ENCODE measurements at places on chromosomes 7 and 10. TPM values are rescaled to one million over a fixed set of nuclear protein-coding genes. Genes with fewer than 3 reads are reported as not detected.
A peak's percentile ranks its signal among the peaks of the same experiment; 100 is the strongest.

Gene FEZF1
- not detected for total RNA-seq

DNA sequence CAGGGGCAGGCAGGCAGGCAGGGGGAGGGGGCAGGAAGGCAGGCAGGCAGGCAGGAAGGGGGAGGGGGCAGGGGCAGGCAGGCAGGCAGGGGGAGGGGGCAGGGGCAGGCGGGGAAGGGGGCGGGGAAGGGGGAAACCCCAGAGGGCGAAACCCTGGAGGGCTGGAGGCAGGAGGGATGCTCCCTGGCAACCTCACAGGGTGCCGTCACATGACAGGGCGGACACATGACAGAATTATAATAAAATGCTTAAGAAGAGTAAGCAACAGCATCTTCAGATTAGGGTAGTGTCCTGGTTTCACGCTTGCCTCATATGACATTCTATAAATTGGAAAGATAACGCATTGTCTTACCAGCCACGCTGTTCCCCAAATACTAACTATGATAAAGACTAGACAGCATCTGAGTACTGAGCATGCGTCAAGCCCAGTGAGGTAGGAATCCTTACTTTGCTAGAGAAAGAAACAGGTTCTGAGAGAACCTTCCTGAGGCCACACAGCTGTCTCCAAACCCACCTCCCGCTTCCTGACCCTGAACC is 131.6 kb downstream of the DIP2C start:
- peaks cover 17% of the 10 kb centered on the region for H3K27me3 ChIP-seq
- DNase-seq: no peak
- H3K4me3 ChIP-seq: no peak overlapping the region
- H3K36me3 ChIP-seq: no peaks in the 10 kb centered on the region

DNA sequence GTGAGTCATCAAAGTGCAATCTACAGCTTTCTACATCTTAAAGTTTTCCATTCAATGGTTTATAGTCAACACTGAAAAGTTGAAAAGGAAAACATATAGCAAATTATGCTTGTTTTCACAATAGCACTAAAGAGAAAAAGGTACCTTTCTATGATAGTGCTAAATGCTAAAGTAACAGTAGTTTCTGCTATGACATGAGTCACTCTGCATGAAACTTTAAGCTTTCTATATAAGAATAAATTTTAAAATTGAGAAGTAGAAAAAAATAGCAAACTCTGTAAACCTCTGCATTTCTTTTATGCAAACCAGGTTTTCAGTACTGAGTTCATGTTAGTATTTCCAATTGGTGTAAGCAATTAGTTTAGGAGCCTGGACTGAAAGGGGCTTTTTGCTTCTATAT is 31.2 kb upstream of the TMEM168 start:
- H3K36me3 ChIP-seq: peaks cover 40% of the 10 kb centered on the region
- H3K27me3 ChIP-seq: no peaks in the 10 kb centered on the region
- no peak for DNase-seq
- no peaks in the 10 kb centered on the region for H3K4me1 ChIP-seq
- no peak overlapping the region for H3K4me3 ChIP-seq

DNA sequence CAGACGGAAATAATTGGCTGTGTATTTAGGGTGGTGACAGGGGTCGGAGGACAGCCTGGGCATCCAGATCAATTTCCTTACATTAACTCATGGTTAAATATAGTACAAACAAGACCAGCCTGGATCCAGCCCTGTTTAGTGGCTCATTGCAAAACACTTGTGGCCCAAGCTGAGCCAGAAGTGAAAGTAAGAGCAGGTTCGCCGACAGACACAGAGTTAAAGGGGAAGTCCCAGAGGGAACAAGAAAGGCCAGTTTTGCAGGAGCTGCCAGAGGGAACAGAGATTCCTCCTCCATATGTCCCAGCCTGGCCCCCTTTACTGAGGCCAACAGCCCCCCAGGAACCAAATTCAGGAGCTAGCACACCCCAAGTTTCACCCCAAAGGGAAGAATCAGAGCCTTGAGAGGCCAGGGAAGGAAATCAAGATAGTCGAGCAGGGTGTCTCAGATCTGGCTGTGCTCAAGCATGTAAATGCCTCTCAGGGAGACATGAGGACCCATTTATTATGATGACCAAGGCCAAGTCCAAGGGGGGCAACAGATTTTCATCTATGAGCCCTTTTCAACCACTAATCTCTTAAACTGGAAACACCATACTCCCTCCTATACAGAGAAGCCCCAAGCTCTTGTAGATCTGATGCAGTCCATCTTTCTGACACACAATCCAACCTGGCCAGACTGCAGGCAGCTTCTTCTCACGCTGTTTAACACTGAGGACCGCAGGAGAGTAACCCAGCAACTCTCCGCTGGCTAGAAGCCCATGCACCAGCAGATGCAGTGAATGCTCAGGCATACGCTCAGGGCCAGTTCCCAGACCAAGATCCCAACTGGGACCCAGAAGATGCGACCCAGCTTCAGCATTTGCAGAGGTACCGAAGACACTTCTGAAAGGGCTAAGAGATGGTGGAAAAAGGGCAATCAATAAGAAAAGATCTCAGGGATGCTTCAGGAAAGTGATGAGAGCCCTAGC is 15.9 kb upstream of the ADCK2 start:
- no peak for DNase-seq
- H3K27me3 ChIP-seq: peaks cover 2% of the 10 kb centered on the region
- no peaks in the 10 kb centered on the region for H3K36me3 ChIP-seq
- H3K4me1 ChIP-seq: peaks cover 20% of the 10 kb centered on the region
- peak overlapping the region; percentile 90 for H3K27ac ChIP-seq

GRCh38 chr7:82595176-82595575 is 151.6 kb upstream of the CACNA2D1 start:
- H3K4me3 ChIP-seq: no peak overlapping the region
- H3K36me3 ChIP-seq: no peaks in the 10 kb centered on the region
- no peak overlapping the region for H3K27ac ChIP-seq
- no peaks in the 10 kb centered on the region for H3K27me3 ChIP-seq

DNA sequence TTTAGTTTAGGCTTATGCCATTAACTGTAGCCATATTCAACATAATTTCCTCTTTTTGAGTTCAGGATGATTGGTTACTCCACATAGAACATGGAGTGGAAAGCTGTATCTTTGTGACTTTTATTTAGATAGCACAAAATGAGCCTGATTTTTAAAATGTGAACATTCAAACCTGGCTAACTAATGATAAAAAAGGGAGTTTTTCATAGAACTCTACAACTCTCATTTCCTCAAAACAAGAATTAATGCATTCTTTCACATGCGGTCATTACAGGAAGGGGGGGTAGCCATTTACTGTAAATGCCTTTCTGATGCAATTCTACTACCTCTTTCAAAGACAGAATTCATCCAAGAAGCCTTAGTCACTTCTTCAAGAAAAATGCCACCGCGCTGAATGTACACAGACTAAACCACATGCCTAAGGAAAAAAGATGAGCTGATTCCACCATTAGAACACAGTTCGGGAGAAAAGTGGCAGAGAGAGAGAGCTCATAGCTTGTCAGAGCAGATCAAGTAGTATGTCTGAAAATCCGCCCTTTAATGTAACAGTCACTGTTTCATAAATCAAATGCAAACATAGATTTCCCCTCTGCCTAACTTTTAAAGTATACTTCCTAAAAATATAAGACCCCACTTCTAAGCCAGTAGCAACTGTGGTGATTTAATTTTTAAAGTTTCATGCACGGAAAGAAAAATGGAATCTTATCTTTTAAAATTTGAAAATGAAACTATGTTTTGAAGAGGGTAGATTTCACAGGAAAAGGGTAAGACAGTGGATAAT is 226.4 kb upstream of the KLF14 start:
- H3K4me1 ChIP-seq: peaks cover 76% of the 10 kb centered on the region
- H3K4me3 ChIP-seq: peak overlapping the region; percentile 87
- H3K27ac ChIP-seq: peak overlapping the region; percentile 98
- no peaks in the 10 kb centered on the region for H3K27me3 ChIP-seq
- H3K36me3 ChIP-seq: peaks cover 73% of the 10 kb centered on the region
